IPS DF 6.9 (cell line): ENCODE measurements at places on chromosomes 16 and 17.
A peak's percentile ranks its signal among the peaks of the same experiment; 100 is the strongest.

GRCh38 chr17:53948323-53948722 is 125.6 kb downstream of the KIF2B start:
- H3K4me1 ChIP-seq, result peaks cover 2% of the 10 kb centered on the region; the same call in 1 of the 2 replicates
- no peaks in the 10 kb centered on the region for H3K36me3 ChIP-seq
- no peak for DNase-seq
- no peak overlapping the region for H3K4me3 ChIP-seq
- H3K27ac ChIP-seq, result no peak overlapping the region

DNA sequence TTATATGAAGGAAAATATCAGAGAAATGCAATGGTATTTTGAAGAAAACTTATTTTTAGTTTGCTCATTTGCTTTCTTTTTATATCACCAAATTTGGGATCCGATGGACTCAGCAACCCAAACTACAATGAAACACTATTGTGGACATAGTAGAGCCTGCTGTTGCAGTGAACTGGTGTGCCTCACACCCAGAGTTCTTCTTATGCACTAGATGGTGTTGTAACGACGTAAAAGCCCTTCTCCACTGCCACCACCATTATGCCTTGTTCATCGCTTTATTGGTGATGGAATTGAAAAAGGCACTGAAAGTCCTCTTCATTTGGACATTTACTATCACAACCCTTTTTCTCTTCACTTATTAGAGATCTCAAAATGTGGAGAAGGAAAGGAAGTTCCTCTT is 381.3 kb downstream of the CDH8 start:
- H3K27ac ChIP-seq, result no peak overlapping the region
- H3K4me3 ChIP-seq, result no peak overlapping the region
- H3K27me3 ChIP-seq, result no peaks in the 10 kb centered on the region
- DNase-seq, result no peak
- H3K36me3 ChIP-seq, result no peaks in the 10 kb centered on the region

DNA sequence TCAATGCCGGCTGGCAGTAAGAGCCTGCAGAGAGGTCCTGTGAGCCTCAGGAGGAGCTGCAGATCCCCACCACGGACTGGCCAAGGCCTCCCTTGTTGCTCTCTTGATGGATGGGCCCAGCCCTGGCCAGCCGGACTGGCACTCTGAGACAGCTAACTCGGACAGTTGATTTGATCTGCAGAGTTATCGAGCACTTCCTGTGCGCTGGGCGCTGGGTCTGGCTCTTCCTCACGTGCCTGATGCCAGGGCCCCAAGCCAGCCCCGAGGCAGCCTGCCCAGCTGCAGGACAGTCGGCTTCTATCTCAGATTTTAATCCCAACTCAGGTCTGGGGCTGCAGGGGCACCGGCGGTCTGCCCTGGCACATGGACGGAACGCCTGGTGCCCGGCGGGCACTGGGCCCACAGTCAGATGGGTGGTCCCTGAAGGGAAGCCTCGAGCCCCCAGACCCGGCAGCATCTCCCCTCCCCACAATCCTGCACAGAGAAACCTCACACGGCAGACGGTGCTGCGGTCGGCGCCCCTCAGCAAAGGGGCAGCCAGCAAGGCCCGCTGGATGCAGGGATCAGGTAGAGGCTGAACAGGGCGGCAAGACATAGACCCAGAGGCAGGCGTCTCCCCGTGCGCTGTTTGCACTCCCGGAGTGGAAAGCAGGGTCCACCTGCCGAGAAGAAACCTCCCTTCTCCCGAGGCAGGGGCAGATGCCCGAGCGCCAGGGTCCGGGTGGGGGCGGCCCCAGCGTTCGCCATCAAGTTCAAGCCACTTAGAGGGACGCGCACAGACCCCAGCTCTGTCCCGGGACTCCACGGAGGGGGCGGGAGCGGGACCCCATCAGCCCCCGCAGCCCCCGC is 34.0 kb downstream of the TIMM22 start:
- H3K4me3 ChIP-seq, result peak overlapping the region; percentile 28; the same call in 1 of the 2 replicates
- H3K4me1 ChIP-seq, result no peaks in the 10 kb centered on the region
- DNase-seq, result no peak
- no peaks in the 10 kb centered on the region for H3K27me3 ChIP-seq
- H3K27ac ChIP-seq, result no peak overlapping the region
- no peaks in the 10 kb centered on the region for H3K36me3 ChIP-seq

DNA sequence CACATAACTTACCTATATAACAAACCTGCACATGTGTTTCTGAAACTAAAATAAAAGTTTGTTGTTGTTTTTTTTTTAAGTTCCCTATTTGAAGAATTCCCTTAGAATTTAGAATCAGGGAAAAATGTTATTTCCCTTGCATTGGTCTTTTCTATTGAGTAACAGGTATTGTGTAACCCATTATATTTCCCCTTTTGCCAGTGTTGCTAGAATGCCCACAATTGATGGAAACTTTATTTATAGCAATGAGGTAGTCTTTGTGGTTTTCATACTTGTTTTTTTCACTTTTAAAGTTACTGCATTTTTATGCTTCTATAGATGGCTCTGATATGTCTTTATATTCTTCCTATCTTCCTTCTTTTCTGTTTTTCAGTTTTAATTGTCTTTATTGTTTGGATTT is 3.9 kb downstream of the NLRP1 start:
- H3K27me3 ChIP-seq, result no peaks in the 10 kb centered on the region
- no peak overlapping the region for H3K27ac ChIP-seq
- no peaks in the 10 kb centered on the region for H3K36me3 ChIP-seq
- H3K4me3 ChIP-seq, result no peak overlapping the region

DNA sequence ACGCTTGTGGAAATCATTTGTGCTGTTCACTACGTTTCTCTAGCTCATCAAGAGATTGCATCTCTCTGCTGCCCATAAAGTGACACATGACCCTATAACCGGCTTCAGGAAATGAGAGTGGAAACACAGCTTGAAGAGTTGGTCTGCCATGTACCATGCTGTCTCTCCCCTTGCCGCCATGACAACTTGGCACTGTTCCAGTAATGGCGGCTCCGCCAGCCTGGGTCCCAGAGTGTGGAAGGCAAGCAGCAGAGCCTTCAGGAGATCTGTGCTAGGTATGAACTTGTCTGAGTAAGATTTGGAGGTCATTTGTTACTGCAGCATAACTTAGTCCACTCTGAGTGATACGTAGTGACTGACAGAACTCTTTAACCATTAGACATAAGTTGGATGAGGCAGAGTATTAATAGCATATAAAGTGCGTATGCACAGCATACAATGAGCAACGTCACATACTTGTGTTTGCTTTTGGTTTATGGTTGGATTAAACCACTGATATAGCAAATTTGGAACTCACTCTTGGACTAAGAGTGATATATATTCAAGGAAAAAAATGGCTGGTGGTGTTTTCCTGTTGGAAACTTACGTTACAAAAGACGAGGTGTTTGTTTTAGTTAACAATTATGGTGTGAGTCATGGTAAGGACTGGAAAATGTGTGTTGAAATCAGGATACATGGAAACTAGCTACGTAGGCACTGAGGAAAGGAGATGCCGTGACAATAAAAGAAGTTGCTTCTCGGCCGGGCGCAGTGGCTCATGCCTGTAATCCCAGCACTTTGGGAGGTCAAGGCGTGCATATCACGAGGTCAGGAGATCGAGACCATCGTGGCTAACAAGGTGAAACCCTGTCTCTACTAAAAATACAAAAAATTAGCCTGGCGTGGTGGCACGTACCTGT is 24.4 kb upstream of the PMP22 start:
- H3K4me3 ChIP-seq, result no peak overlapping the region
- H3K27ac ChIP-seq, result no peak overlapping the region
- DNase-seq, result no peak

- 0 out of 2 replicates have a peak, but pooled peaks cover 7% of the 10 kb centered on the region for H3K36me3 ChIP-seq
- no peaks in the 10 kb centered on the region for H3K27me3 ChIP-seq
- no peak overlapping the region for H3K27ac ChIP-seq
- no peak overlapping the region for H3K4me3 ChIP-seq
These were observed 1.8 kb downstream of the MARVELD3 start for GRCh38 chr16:71627731-71628181.

DNA sequence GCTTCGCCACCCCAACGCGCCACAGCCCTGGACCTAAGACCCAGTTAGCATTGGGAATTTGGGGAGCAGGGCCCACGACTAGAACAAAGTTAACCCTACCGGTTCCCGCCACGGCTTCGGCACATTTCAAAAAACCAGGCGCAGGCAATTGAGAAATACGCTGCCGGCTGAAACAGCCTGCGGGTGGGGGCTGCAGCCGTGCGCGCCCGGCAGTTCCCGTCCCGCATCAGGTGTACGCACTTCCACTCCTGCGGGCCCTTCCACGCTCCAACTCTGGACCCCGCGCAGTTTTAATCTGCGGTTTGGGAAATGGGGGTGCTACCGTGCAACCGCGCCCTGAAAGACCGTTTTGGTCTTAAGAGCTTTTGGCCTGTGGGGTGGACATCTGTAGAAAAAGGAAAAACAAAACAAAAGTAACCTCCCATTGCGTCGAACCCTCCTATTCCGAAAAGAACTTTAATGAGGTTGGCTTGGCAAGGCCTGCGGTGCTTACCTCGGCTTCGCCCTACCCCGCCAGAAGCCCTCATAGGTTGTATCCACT is 7.1 kb downstream of the IRX5 start:
- no peaks in the 10 kb centered on the region; the same call in 1 of the 2 replicates for H3K4me1 ChIP-seq
- peak overlapping the region; percentile 14; the same call in 1 of the 2 replicates for H3K4me3 ChIP-seq
- no peaks in the 10 kb centered on the region for H3K36me3 ChIP-seq
- H3K27ac ChIP-seq, result no peak overlapping the region
- peaks cover 70% of the 10 kb centered on the region for H3K27me3 ChIP-seq

DNA sequence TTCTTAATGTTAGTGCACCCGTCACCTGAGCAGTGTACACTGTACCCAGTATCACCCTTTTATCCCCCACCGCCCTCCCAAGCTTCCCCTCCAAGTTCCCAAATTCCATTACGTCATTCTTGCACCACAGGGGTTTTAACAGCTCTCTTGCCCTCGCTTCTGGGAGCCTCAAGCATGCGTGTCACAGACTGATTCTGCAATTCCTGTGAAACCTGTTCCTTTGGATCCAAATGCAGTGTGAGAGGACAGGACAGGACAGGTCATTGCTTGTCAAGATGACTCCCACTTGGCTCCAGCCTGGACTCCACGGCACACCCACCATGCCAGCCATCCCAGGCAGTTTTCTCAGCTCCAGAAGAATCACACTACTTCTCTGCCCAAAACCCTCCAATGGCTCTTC is 44.1 kb downstream of the CYB5D2 start:
- H3K27ac ChIP-seq, result no peak overlapping the region
- peaks cover 4% of the 10 kb centered on the region for H3K4me1 ChIP-seq
- no peak overlapping the region for H3K4me3 ChIP-seq
- H3K27me3 ChIP-seq, result no peaks in the 10 kb centered on the region
- peaks cover 14% of the 10 kb centered on the region for H3K36me3 ChIP-seq

- no peak overlapping the region for H3K27ac ChIP-seq
- H3K36me3 ChIP-seq, result no peaks in the 10 kb centered on the region
- no peaks in the 10 kb centered on the region for H3K4me1 ChIP-seq
- no peaks in the 10 kb centered on the region for H3K27me3 ChIP-seq
- DNase-seq, result no peak
- H3K4me3 ChIP-seq, result no peak overlapping the region
These were observed 74.1 kb downstream of the SREBF1 start for GRCh38 chr17:17762744-17763105.

DNA sequence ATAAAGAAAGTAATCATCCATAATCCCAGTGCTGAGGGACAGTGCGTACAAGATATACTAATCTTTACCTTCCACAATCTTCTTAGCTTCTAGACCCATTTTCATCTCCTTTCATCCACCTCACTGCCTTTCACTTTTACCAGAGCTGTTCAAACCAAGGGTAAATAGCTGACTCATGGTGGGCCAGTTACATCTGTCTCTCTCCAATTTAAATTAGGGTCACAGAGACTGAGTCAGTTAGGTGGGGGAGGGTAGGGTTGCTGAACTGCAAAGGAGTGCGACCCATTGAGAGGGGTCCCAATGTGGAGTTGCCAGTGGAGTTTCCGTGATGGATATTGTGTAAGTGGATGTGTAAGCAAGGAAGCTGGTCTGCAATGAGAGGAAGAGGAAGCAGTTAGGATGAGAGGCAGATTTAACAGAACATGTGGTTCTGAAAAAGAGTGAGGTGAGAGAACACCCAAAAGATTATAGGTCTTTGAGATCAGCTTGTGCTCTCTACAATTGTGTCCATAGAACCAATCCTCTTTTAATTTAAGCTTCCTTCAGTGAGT is 83.5 kb downstream of the GP2 start:
- H3K4me3 ChIP-seq, result no peak overlapping the region
- no peaks in the 10 kb centered on the region for H3K4me1 ChIP-seq
- no peaks in the 10 kb centered on the region for H3K36me3 ChIP-seq
- no peak overlapping the region for H3K27ac ChIP-seq
- DNase-seq, result no peak
- H3K27me3 ChIP-seq, result no peaks in the 10 kb centered on the region

- DNase-seq, result no peak
- peaks cover 6% of the 10 kb centered on the region for H3K4me1 ChIP-seq
- H3K4me3 ChIP-seq, result no peak overlapping the region
- no peaks in the 10 kb centered on the region for H3K36me3 ChIP-seq
These were observed 49.1 kb downstream of the RAB11FIP3 start for GRCh38 chr16:474420-475122.

- no peak overlapping the region for H3K27ac ChIP-seq
- no peak overlapping the region for H3K4me3 ChIP-seq
- no peaks in the 10 kb centered on the region for H3K4me1 ChIP-seq
- DNase-seq, result no peak
These were observed 11.0 kb upstream of the PLCG2 start for GRCh38 chr16:81767987-81768592.

DNA sequence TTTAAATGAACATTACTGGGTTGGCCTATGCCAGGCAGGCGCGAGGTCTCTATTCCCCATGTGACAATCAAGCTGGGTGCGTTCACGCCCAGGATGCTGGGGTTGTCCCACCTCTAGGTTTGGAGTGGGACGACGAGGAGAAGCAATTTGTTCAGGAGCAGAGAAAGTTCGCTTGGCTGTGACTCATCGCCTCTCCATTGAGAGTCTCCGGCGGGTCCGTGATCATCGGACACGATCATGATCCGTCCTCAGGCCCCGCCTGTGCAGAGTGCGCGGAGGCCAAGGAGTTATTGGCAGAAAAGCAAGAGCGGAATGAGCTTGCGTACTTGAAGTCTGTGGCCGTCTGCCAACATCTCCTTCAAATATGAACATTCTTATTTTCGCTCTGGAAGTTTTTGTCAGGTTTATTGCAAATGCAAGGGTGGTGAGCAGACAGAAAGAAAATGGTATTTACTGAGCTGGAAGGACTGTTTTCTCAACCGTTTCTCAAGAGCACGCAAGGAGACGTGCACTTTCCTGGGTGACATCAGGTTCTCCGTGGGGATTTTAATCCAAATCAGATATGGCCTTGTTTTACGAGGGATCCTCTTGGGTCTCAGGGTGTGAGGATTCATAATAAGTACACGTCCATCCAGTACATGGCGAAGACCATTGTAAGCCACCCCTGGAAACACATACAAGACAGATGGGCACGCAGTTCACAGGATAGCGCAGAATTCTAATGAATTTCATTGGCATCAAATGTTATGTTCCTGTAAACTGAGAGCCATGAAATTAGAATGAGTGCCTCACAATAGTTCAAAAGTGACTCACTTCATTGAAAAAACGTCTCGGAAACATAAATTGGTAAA is 70.1 kb upstream of the CREBBP start:
- DNase-seq, result no peak
- no peaks in the 10 kb centered on the region for H3K36me3 ChIP-seq
- H3K27ac ChIP-seq, result no peak overlapping the region
- H3K27me3 ChIP-seq, result no peaks in the 10 kb centered on the region
- no peak overlapping the region for H3K4me3 ChIP-seq
- no peaks in the 10 kb centered on the region for H3K4me1 ChIP-seq
